ENCODE measurements at places on chromosomes 12 and 14.
A peak's percentile ranks its signal among the peaks of the same experiment; 100 is the strongest.

DNA sequence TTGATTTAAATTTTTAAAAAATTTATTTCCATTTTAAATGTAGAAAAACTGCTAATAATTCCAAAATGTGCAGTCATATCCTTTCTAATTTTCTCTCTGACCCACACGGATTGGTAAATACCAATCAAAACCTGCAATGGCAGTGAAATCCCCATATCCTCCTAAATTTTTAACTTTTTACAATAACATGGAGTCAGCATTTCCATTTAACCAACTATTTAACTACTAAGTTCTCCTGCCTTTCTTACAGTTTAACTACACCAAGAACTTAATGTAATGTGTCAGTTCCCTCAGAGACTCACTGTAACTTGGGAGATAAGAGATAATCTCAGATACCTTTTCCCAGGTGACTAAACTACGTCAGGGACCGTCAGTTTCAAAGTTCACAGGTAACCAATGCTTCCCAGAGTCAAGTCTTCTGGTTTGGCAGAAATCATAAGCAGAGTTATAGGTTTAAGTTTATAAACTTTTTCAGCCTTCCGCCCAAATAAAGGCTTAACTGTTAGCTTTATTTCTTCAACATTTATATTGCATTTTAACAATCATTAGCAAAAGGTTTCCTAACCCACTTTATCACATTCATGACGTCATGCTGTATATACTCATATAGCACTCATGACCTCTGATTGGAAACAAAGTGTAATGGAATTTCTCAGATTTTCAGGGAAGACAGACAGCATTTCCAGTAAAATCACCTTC is 7.6 kb downstream of the KRAS start:
- peak overlapping the region; percentile 4 for H3K27ac ChIP-seq
- no peak for DNase-seq
- peaks cover 27% of the 10 kb centered on the region for H3K36me3 ChIP-seq

- H3K27me3 ChIP-seq: no peaks in the 10 kb centered on the region
- no peaks in the 10 kb centered on the region for H3K4me1 ChIP-seq
- H3K27ac ChIP-seq: peak overlapping the region; percentile 14
- peaks cover 49% of the 10 kb centered on the region for H3K36me3 ChIP-seq
Observed at GRCh38 chr14:63524537-63525155, 18.5 kb downstream of the PPP2R5E start.

DNA sequence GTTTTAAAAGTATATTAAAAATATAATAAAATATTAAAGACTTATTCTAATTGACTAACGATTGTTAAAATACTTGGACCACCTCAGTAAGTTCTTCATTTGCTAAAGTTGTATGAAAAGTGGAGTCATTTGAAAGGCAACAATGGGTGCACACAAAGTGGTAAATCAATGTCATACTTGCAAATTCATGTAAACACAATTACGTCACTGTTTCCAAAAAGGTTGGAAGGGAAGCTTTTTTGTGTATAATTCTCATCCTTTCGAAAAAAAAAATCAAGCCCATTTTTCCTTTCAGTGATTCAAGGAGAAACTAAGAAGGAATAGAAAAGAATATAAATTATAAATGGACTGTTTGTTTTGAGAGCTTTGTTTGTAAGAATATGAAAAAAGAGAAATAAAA is 166.2 kb downstream of the PIK3C2G start:
- no peaks in the 10 kb centered on the region for H3K36me3 ChIP-seq
- H3K4me3 ChIP-seq: no peak overlapping the region
- no peak overlapping the region for H3K27ac ChIP-seq
- no peaks in the 10 kb centered on the region for H3K27me3 ChIP-seq
- no peak for DNase-seq
- H3K4me1 ChIP-seq: peaks cover 24% of the 10 kb centered on the region

DNA sequence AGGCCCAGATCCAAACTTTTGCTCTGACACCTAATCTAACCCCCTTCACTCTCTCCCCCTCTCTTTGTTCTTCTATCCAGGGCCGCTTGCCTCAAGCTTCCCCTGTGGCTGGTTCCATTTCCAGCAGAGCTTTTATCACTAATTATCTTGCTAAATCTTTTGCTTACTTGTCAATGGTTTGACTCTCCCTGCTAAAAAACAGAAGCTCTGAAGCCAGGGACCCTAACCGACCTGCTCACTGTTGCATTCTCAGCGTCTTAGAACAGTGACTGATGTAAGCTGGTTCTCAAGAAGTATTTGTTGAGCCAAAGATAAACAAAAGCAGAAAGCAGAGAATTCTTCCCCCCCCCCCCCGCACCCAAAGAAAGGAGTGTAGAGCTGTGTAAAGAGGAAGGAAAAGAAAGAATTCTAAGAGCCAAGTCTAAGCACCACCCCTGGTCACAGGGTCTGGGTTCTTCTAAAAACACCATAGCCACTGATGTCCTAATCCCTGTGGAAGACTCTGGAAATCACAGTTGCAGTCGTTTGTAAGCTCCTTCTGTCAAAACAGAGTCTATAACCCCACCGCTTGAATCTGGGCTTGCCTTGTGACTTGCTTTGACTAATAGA is 385.8 kb downstream of the MED13L start:
- H3K27me3 ChIP-seq: no peaks in the 10 kb centered on the region
- peaks cover 23% of the 10 kb centered on the region for H3K4me1 ChIP-seq
- H3K4me3 ChIP-seq: no peak overlapping the region
- H3K36me3 ChIP-seq: no peaks in the 10 kb centered on the region
- DNase-seq: no peak

DNA sequence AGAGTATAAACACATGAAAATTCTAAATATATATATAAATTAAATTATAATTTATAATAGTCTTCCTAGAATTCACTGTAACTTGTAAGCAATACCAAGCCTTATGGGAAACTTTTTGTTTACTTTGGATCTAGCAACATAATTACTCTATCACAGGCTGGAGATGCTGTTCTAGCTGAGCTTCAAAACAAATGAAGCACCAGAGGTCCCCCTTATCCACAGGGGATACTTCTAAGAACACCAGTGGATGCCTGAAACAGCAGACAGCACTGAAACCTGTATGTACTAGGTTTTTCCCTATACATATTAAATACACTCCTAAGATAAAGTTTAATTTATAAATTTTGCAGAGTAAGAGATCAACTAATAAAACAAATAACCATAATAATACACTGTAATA is 96.6 kb downstream of the CDK17 start:
- H3K27me3 ChIP-seq: no peaks in the 10 kb centered on the region
- peaks cover 15% of the 10 kb centered on the region for H3K4me1 ChIP-seq
- H3K27ac ChIP-seq: no peak overlapping the region
- peaks cover 9% of the 10 kb centered on the region for H3K36me3 ChIP-seq

All from WTC11 (cell line).